ENCODE measurements at places on chromosomes 7 and 10.

DNA sequence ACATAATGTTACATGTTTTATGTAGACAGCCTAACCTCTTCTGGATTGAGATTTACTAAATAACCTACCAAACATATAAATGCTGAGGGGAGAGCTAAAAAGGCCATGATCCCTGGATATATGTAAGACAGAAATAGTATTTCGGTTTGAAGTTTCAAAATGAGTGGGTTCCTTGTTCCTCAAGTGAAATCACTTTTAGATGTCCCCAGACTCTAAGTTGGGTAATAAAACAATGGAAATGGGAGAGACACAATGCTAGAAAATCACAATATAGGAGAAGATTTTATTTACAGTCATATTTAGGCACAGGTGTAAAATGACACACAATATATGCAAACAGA is 56.5 kb downstream of the SHTN1 start:
- DNase-seq: no peak

DNA sequence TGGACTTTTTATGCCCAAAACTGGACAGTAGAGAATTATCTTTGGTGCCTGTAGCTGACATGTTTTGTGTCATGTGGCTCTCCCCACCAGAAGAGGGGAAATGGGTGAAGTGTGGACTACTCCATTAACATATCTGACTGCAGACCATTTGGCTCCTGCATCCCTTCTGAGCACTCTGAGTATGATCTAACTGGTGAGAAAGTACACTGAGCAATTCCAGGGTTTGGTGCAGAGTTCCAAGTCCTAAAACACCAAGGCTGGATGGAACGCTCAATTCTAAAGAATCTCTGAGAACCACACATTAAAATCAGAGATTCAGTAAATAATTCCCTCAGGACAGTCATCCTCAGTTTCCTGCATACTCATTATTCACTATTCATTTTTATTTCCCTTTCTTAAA is 22.8 kb upstream of the OSBPL3 start:
- no peak for DNase-seq

DNA sequence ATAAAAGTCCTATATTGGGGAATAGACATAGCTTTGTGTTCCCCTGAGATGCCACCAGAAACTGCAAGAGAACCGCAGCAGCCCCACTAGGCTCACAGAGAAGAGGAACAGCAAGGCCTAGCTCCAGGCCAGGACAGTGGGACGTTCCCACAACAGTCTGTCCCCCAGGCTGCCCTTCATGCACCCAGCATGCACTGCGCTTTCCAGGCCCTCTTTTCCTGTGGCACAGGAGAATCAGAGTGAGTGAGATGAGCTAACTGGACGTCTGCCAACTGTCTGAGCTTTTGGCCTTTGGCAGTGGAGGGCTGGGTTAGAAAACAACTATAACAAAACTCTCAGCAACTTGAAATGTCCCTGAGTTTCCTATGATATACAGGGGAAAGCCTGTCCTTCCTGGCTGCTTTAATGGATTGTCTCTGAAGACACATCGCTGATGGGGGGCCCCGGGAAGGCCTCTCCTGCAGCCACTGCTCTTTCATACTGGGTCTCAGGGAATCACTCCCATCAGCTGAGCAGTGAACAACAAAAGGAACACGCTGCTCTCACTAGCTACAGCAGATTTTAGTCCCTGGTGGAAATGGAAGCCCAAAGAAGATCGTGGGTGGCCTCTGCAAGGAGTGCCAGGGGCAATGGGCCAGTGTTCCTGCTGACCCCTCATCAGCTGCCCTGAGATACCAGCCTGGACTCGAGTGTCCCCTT is 53.5 kb downstream of the PODXL start:
- DNase-seq: peak; percentile 31

DNA sequence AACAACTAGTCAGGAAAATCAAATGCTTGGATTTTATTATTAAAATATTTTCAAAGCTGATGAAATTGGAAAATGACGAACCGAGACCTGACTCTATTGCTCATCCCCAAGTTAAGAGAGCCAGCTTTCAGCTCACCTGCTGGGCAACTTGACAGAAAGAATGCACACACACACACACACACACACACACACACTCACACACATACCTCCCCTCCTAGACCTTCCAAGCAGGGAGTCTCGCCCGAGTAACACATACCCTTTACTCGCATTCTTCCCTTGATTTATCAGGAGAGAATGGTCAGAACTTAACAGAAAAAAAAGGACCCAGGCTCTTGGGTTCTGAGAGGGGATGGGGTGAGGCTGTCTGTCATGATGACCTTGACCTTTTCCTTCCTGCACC is 19.1 kb downstream of the GPRIN2 start:
- DNase-seq: no peak

GRCh38 chr10:43160046-43160920 is 22.0 kb downstream of the CSGALNACT2 start:
- no peak for DNase-seq

DNA sequence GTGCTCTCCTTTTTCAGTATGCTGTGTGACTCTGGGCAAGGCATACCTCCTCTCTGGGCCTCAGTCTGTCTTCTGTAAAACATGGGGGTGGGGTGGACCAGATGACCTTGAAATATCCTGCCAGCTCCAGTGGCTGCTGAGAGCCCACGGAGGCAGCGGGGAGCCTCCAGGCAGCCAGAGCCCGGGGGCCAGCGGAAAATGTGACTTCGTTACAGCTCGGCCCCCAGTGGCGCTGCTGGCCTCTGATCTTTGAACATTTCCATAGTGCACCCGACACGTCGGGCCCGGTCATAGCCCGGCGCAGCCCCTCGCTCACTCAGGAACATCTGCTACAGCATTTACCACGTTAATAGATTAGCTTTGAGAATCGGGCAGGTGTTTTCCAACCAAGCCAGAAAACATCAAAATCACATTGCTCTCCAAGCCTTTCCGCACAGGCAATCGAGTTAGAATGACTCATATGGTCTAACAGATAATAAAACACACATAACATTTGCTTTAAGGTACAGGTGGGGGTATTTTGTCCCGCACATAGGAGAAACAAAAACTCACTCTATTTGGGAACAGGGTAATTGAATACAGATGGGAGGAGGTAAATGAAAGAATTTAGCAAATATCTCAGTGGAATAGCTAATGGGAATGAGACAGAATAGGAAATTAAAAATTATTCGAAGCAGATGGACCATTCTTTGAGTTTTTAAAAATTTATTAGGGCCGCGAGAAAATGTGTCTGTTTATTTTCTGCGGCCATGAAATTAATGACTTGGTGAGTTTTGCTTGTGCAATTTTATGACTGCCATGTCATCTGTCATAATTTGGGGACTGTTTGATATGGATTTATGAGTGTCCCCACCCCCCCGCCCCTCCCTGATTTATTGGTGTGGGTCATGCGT is 26.3 kb upstream of the COMTD1 start:
- no peak for DNase-seq

GRCh38 chr7:137606061-137606674 is 240.6 kb downstream of the DGKI start:
- DNase-seq: peak; percentile 44

DNA sequence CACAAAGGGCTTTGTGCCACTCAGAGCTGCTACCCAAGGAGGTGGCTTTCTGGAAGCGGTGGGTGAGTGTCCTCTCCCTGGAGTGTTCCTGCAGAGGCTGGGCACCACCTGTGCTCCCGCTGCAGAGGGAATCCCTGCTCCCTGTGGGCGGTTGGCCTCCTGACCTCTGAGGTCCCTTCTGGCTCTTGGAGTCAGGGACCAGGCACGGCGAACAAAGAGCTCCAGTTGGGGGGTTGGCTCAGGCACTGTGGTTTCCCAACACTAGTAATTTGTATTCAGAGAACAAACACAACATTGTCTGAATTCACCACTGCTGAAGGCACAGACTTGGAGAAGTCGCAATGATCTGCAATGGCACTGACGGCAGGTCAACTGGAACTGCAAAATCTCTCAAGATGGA is 328.9 kb downstream of the PRPF18 start:
- DNase-seq: no peak

DNA sequence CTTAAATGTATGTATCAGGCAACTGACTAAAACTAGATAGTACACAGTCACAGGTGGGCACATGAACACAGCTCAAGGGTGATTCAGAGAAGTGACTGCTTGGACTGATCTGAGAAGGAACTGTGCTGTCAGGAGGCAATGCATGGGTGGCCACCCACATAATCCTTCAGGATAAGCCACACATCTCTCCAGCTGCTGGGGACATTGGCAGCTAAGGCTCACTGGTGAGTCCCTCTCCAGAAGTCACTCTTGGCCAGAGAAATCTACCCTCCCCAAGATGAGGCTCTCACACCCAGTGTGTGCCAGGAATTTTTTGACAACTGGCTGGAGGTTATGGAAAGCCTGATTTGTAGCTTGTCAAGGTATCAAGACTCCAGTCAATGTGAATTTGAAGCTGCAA is 302.4 kb upstream of the NEBL start:
- no peak for DNase-seq

DNA sequence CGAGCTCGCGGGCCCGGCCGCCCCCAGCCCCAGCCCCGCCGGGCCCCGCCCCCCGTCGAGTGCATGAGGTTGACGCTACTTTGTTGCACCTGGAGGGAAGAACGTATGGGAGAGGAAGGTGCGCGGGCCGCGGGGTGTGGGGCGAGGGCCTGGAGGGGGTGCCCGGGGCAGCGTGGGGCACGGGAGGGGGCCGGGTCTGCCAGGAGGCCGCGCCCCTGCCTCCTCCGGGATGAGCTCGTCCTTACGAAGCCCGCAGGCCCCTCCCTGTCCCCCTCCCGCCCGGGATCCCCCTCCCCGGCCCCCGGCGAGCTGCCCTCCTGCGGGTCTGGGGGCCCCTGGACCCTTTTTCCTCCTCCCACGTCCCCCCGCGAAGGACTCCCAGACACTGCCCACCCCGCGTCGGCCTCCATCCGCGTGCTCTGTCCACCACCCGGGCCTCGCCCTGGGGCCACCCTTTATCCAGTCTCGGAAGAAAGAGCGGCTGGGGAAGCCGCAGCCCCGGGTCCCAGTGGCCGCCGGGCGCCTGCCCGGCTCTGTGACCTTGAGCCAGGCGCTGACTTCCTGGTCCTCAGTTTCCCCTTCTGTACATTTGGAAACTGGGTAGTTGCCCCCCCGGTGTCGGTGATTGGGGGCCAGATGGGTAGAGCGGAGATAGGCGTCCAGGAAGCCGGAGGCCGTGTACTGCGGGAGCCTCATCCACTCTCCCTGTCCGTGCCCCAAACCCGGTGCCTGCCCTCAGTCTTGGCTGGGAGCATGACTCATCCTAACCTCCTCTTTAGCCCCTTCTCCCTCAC is 521 bp downstream of the LIMK1 start:
- no peak for DNase-seq

GRCh38 chr7:94360926-94361325 is 33.8 kb upstream of the COL1A2 start:
- no peak for DNase-seq

DNA sequence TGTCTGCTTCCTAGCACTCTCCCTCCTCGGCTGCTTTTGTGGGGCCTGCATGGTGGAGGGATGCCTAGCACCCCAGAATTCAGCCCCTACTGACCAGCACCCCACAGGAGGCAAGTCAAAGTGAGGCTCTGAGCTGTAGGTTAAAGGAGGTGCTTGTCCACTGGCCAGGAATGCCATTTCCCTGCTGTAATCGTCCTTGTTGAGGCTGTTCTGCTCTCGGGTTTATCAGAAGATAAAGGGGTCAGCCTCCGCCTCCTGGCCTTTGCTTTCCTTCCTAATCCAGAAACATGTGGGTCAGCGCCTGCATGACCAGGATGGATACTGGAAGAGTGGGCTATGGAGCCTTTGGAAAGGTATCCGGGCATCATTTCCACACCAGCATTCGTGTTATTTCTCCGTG is 98.9 kb downstream of the MKI67 start:
- DNase-seq: no peak

GRCh38 chr7:22445140-22445743 is 54.7 kb downstream of the STEAP1B start:
- DNase-seq: no peak

GRCh38 chr10:308572-309085 is 173.4 kb downstream of the ZMYND11 start:
- DNase-seq: no peak

GRCh38 chr10:123562811-123563580 is 103.2 kb upstream of the GPR26 start:
- no peak for DNase-seq

- DNase-seq: no peak
Observed at GRCh38 chr7:26183545-26184280, 16.8 kb downstream of the HNRNPA2B1 start.

- peak; percentile 44 for DNase-seq
Observed at GRCh38 chr10:130022511-130023299, 58.6 kb upstream of the EBF3 start.

DNA sequence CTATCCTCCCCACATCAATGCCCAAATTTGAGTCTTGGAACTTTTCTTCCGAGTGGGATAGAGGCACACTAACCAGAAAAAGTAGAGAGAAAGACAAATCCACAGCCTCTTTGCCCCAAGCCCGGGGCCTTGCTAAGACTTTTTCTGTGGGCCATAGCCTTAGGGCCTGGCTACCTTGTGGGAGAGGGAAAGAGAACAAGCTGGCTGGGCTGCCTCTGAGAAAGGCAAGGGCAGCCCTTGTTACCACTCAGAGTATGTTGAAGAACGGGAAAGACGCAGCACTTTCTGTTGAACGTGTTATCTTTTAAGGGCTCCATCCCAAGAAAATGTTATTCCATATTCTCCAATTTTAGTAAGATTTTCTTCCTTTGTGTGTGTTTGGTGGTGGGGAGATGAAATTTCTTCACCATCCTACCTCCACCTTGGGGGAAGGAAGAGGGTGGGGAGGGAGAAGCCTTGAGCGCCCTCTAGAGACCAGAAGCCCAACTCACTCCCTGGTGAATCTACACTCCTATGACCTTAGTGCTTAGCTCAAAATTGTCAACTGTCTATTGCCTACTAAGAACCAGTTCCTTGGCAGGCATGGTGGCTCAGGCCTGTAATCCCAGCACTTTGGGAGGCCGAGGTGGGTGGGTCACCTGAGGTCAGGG is 3.9 kb upstream of the NRF1 start:
- DNase-seq: no peak

GRCh38 chr7:63925626-63926460 is 72.8 kb upstream of the ZNF722 start:
- no peak for DNase-seq

GRCh38 chr7:133354546-133355324 is 101.9 kb downstream of the EXOC4 start:
- DNase-seq: peak; percentile 54

GRCh38 chr7:29230871-29231345 is 36.3 kb downstream of the CHN2 start:
- no peak for DNase-seq

- DNase-seq: no peak
Observed at GRCh38 chr10:30562787-30563186, 66.8 kb downstream of the LYZL2 start.

DNA sequence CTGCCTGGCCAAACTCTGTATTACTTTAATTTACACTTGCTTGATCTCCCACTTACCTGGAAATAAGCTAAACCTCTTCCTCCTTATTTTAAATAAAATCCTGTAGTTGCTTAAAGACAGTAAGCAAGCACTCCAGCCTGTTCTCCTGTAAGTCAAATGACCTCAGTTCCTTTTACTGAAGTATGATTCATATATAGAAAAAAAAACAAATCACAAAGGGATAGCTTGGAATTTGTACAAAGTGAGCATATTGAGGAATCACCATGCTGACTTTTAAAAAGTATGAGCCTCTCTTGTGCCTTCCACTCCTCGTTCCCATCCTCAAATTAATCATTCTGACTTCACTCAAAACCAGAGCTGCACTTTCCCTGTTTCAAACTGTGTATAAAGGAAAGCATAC is 52.0 kb downstream of the C10orf90 start:
- no peak for DNase-seq

- no peak for DNase-seq
Observed at GRCh38 chr10:80771285-80771684, 233.6 kb downstream of the SH2D4B start.

GRCh38 chr10:51524041-51524440 is 175.4 kb downstream of the CSTF2T start:
- DNase-seq: no peak

- DNase-seq: no peak
Observed at GRCh38 chr7:17062151-17063044, 180.6 kb upstream of the AGR3 start.
